MCF 10A (cell line): ENCODE measurements at places on chromosomes 5 and 9.

DNA sequence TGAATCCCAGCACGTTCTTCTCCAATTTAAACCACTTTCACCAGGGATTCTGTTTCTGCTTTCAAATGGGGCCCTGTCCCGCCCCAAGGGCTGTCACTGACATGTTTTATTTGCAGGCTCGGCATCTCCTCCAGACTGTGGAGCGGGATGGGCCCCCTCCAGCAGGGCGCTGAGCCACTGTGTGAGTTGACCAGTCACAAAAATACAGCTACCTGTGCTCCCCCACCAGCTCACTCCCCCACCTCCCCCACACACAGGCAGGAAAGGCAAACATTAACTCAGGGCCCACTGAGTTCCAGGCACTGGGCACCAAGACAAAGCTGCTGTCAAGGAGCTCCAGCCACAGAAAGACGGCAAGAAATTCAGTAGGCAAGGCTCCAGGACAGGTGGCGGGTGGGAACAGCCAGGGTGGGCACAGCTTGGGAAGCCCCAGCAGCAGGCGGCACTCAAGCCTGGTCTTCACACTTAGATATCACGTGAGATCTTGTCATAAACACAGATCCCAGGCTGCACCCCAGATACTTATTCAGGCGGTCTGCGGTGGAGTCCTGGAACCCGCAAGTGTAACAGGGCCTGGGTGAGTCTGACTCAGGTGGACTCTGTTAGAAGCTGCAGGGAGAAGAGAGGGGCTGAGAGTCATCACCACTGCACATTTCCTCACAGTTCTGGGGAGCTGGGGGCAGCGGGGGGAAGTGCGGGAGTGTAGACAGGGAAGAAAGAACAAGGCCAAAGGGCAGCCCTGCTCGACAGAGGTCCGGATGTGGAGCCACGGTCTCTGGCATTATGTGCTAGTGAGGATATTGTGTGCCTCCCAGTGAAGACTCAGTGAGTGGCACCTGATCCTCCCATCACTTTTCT lies 44.7 kb downstream of the OR2V1 start:
- no peak for DNase-seq

- no peak for DNase-seq
Observed at GRCh38 chr5:39461007-39461682, 36.4 kb upstream of the DAB2 start.

DNA sequence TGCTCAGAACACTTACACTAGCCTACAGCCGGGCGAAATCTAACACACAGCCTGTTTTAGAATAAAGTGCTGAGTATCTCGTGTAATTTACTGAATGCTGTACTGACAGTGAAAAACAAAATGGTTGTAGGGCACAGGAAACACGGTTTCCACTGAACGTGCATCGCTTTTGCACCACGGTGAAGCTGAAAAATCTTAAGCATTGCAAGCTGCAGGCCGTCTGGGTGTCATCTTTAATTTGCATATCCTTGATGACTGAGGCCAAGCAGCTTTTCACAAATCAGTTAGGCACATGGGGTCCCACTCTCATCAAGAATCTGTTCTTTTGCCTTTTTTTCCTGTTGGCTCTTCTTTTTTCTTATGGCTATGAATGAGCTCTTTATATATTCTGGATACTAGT lies 58.2 kb downstream of the CAMSAP1 start:
- DNase-seq: no peak

- no peak for DNase-seq
Observed at GRCh38 chr9:8140557-8140956, 341.0 kb upstream of the DMAC1 start.

DNA sequence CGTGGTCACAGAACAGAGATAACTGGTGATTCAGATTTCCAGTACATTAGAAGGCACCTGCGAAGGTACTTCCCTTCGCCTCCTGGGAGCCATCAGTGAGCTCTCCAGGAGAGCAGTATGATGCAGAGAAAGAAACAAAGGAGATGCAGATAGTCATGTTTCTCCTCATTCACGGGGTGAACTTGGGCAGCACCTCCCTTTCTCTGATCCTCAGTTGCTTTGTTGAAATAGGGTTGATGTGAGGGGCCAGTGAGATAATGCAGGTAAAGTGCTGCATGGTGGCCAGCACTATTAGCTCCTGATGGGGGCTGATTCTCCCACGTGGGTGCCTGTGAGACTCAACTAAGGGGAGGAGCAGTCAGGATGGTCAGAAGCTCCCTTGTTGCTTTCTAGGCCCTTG lies 46.6 kb upstream of the ZNF169 start:
- DNase-seq: no peak

- DNase-seq: peak; percentile 66
Observed at GRCh38 chr5:125227333-125228095, 481.1 kb upstream of the ZNF608 start.

GRCh38 chr5:88490874-88491273 lies 222.2 kb upstream of the TMEM161B start:
- DNase-seq: no peak

DNA sequence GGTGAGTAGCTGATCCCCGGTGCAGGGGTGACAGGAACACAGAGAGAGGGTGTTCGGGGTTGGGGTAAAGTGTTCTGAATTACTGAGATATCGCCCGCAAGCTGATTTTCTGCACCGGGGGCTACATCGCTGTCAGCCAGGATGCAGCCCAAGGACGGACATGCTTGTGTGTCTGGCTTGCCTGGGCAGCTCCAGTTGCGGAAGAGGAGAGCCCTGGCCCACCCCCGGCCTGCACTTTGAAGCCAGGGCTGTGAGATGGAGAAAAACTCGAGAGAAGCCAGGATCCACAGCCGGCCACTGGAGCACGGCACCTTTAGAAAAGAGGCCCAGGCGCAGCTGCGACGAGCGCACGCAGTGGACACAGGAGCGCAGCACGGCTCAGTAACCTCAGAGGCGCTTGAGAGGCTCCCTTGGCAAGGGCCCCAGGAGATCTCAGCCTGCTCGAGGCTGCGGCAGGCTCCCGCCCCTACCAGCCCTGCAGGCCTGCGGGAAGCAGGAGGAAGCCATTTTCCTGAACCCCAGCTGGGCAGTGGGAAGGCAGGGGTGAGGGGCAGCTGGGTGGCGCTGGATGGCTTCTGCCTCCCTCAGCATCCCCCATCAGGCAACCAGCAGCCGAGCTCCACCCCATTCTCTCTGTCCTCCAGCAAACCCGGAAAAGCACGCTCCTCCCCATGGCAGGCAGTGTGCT lies 59.2 kb downstream of the C9orf50 start:
- no peak for DNase-seq

DNA sequence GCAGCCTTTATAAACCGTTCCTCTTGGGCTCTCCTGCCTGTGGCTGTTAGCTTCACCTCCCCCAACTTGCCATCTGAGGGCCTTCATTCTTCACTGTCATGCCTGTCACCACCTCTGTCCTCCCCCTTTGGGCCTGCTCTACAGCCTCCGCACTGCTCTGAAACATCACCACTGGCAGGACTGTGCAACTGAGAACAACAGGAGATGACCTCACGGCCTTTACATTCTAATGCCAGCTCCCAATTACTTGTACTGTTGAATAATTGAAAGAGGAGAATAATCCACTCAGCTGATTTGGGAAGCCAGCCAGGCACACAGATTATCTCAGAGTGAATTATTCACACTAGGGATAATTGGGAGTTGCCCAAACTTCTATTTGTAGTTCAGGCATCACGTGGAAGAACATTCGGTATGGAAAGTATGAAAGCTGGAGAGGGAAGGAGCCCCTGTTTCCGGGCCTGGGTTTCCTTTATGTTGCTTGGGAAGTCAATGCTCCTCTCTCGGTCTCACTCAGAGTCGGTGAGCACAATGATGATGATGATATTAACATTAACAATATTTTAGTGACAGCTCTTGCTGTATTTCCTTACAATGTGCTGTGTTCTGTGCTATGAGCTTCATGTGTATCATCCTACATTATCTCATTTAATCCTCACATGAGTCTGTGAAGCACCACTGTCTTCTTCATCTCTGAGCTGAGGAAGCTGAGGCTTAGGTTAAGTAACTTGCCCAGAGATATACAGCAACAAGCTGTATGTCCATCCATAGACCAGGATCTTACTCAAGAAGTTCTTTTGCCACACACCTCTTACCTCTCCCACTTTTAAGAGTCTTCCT lies 99.3 kb upstream of the LRRTM2 start:
- DNase-seq: no peak

DNA sequence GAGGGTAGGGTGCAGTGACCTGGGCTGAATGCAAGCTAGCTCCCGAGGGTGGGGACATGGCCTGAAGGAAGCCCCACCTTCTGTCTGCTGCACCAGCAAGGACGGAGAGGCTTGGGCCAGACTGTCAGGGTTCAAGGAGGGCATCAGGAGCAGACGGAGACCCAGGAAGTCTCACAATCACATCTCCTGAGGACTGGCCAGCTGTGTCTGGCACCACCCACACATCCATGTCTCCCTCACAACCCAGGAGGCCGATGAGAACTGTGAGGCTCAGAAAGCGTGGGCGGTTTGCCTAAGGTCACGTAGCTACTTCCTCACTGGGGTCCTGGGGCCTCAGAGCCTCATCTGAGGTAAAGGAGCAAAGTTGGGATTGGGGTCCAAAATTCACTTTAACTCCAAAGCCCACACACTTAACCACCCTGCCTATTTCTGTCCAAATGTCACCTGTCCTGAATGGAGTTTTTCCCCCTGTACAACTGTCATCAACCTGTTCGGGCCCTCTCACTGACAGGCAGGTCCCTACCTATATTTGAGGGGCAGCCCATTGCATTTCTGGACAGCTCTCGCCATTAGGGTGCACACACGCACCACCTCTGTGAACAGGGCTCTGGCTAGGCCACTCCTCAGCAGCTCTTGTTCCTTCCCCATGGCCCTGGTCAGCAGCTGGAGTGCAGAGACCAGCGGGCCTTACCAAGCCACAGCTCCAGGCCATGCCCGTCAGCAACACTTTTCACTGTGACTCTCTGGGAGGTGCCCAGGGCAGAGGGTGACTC lies 3.4 kb downstream of the IL13 start:
- DNase-seq: peak; percentile 28

DNA sequence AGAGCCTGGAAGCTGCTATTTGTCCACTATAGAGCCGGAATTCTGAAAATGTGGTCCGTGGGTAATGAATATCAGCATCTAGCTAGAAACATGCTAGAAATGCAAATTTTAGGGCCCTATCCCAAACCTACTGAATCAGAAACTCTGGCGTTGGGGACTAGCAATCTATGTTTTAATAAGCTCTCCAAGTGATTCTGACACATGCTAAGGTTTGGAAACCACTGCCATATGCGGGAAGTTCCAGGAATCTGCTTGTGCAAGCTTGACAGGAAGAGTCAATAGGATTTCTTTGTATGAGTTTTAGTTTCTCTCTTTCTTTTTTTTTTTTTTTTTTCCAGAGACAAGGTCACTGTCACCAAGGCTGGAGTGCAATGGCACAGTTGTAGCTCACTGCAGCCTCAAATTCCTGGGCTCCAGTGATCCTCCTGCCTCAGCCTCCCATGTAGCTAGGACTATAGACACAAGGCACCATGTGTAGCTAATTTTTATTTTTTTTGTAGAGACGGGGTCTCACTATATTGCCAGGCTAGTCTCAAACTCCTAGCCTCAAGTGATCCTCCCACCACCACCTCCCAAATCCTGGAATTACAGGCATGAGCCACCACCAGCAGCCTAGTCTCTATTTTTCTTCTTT lies 26.4 kb upstream of the CARNMT1 start:
- DNase-seq: peak; percentile 3

DNA sequence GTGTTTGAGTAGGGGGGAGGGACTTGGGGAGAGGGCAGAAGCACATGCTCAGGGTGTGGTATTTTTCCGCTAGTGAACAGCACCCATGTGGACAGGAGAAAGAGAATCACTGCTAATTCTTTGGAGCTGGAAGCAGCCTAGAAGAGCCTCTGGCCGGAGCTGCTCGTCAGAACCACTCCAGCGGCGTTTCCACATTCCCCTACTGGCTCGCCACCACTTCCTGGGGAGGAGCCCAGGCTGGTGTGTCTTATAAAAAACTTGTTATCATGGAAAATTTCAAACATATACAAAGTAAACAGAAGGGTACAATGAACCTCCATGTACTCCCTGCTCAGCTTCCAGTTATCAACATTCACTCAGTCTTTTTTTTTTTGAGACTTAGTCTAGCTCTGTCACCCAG lies 26.7 kb downstream of the LHX2 start:
- DNase-seq: no peak

DNA sequence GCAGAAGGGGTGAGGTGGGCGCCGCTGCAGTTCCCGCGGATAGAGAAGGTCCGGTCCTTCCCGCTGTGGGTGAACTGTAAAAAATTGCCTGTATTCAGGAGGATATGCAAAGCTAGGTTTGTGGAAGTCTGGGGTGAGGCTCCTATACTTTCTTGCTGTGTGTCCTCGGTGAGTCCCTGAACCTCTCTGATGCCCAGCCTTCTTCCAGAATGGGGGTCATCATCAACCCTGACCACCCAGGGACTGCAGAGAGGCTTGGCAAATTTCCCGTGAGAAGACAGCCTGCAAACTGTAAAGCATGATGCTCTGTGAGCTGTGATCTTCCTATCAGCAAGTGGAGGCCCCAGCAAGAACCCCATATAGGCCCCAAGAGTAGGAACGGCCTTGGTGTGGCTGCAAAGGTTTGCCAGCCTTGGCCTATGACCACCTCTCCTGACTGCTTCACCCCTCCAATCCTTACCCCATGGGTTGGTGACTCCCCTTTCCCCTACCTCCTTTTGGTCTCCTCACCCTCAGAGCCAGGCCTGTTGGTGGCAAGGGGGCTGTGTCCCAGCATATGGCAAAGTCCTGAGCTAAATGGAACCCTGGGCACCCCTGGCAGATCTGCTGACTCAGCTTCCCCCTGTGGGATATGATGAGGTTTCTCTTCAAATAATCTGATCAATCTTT lies 760 bp downstream of the ALDH1B1 start:
- peak; percentile 8 for DNase-seq

DNA sequence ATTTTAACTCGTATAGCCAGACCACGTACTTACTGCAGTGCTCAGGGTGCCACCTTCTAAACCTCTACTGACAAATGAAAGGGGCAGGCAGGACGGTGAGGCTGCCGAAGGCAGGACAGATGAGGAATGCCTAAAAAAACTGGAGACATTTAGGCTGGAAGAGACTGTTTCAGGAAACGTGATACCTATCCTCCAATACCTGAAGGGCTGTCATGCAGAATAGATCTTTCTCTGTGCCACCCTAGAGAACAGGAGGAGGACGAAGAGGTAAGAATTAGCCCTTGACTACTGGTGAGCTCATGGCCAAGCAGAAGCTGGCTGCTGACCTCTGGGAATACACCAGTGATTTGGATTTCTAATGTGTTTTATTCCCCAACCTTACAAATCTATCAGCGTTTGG lies 139.4 kb downstream of the EFNA5 start:
- no peak for DNase-seq

DNA sequence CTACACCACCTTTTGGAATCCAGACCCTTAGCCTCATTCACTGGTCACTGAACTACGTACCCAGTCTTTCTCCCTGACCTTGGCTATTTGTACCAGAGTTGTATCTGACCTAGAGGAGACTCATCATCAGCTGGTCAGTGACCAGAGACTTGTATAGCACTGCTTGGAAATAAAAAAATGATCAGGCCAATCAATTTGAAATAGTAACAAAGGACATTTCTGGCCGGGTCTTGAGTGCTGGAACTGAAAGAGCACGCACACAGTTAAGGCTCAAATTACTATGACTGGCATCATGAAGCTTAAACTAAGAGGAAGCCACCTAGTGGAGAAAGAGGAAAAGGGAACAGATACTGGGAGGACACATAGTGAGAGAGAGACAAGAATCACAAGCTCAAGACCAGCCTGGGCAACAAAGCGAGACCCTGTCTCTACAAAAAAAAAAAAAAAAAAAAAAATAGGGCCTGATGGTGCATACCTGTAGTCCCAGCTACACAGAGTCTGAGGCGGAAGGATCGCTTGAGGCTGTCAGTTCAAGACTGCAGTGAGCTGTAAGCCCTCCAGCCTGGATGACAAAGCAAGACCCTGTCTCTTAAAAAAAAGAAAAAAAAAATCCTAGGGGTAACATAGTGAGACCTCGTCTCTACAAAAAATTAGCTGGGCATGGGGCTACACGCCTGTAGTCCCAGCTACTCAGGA lies 12.8 kb upstream of the SRP19 start:
- peak; percentile 80 for DNase-seq
